ENCODE measurements at places on chromosomes 5 and 9. TPM values are rescaled to one million over a fixed set of nuclear protein-coding genes. Genes with fewer than 3 reads are reported as not detected.

Gene IL17B
- total RNA-seq: not detected

Gene GABRB2
- not detected for total RNA-seq

Gene ITK
- total RNA-seq: not detected

Gene PDE8B
- not detected for total RNA-seq

Gene PSIP1
- 66.2 TPM for total RNA-seq

Gene MSX2
- under 0.01 TPM for total RNA-seq

Gene PCDHGA6
- total RNA-seq: 7.4 TPM

Gene SLC34A1
- not detected for total RNA-seq

Gene LRRC26
- not detected for total RNA-seq

Gene REXO4
- total RNA-seq: 11.7 TPM

Gene IQGAP2
- 2.5 TPM for total RNA-seq

Gene PHYKPL
- total RNA-seq: 25.0 TPM

Gene PMPCA
- total RNA-seq: 36.7 TPM

Gene TEK
- 3.8 TPM for total RNA-seq

Gene WNK2
- not detected for total RNA-seq
